Kasumi-1 (cell line): ENCODE measurements at places on chromosomes 16 and 17.

DNA sequence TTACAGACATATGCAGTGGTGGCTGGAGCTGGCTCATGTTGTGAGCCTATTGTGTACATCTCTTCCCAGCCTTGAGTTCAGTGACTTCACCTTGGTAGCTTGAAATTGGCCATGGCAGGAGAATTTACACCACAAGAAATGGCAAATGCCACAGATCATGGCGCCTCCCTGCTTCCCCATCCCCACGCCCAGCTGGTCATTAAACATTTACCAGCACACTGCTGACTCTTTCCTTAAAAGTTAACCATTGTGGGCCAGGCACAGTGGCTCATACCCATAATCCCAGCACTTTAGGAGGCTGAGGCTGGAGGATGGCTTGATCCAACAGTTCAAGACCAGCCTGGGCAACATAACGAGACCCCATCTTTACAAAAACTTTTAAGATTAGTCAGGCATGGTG, 22.6 kb upstream of the ITGB4 start:
- DNase-seq, result no peak

- peak; percentile 82 for DNase-seq
These were observed 24.8 kb upstream of the BPTF start for GRCh38 chr17:67800495-67800928.

DNA sequence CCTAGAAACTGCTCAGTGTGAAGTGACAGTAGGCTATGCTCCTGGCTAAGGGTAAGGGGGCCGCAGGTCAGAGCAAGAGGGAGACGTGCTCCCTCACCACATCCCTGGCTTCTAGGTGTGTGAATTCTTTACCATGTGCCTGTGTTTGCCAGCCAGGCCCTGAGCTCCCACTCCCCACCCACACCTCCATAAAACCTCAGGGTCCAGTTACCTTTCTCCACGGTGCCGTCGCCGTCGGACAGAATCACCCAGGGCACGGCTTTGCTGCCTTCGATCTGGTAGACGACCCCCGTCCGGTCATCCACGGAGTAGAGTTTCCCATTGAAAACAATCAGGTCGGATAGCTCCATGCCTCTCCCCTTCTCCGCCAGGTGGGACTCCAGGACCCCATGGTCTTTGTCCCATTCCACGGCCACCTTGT, 12.8 kb downstream of the CANT1 start:
- no peak for DNase-seq

DNA sequence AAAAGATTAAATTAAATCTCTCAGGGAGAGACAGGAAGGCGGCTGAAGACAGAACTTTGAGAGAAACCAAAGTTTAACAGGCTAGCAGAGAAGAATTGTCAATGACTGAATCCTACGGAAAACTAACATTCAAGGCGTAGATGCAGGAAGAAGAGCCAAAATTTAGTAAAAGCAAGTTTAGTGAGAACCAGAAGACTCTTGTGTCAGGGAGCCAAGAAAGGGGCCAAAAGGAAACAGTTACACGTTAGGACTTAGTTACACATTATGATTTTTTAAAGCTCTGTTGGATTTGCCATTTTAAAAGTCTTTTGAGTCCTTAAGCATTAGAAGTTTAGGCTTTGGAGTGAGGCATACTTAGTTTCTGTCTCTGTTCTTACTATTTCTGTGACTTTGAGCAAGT, 164.6 kb downstream of the CHD9 start:
- DNase-seq, result no peak

DNA sequence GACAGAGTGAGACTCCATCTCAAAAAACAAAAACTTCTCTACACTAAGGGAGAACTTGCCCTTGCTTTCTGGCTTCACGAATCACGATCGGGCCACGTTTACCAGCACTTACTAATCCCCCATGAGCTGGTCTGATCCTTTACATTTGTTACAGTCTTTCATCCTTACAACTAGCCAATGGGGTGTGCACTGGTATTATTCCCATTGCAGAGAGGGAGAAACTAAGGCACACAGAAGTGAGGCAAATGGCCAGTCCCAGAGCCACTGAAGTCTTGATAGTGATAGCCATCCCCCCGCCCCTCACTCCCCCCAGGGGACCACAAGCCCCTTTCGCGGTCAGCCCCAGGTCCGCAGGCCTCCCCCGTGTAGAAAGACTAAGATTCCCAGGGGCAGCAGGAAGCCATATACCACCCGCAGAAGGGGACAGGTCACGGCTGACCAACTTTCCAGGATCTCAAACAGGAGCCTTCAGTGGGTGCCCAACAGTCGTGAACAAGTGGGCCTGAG, 868 bp downstream of the NATD1 start:
- no peak for DNase-seq

DNA sequence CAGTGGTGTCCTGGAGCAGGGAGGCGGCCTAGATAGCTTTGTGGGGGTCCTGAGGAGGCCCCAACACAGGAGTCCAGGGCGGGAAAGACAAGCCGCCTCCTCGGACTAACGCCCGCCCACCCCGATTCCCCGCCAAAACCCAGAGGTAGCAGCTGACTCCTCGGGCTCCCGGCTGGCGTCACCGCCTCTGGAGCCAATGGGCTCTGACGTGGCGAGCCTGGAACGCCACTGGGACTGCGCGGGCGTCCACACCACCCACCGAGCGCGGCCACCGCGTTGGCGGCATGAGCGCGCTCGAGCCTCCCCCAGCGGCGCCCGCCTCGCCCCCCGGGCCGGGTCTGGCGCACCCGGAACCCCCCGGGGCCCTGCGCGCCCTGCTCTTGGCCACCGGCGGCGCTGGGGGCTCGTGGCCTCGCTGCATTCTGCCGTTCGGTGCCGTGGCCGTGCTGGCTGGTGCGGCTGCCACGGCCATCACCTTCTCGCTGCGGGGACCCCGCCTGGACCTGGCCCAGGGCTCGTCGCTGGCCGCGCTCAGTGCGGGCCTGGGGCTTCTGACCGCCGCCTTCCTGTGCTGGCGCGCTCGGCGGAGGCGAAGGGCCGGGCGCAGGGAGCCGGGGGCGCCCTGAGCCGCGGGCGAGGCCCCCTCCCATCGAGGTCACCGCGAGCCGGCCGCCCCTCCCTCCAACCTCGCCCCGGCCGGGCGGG, 3.4 kb upstream of the NTN3 start:
- no peak for DNase-seq
